ENCODE measurements at places on chromosomes 12 and 14.

GRCh38 chr14:55914771-55915170 is 203.4 kb upstream of the PELI2 start:
- DNase-seq, result no peak

- DNase-seq, result no peak
Measured at GRCh38 chr12:26156201-26156871, 31.5 kb upstream of the BHLHE41 start.

DNA sequence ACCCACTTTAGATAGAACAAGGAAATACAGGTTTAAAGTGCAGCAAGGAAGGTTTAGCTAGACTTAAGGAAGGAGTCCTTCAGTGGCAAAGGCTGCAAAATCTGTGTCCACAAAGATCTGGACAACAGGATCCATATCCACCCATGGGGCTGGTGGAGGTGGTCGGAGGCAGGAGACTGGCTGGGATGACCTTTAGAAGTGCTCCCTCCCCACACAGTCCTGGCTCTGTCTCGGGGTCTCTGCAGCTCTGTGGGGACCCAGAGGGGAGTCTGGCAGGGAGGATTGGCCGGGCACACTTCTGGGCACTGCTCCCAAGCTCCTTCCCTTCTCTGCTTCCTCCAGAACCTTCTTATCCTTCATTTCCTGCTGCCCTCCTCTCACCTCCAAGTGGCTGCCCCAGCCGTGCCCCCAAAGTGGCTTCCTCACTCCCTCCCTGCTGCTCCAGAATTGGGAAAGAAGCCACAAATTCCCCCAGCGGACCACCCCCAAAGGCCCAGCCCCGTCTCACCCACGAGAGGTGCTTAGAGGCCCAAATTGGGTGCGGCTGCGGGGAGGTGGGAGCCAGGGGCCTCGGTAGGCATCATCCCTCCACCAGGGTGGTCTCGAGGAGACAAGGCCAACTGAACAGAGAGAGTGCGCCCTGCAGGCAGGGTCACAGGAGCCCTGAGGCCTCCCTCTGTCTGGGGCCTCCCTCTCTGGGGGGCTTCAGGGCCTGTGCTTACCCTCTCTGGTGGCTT is 21.9 kb upstream of the PGF start:
- DNase-seq, result no peak

- no peak for DNase-seq
Measured at GRCh38 chr12:1977109-1977508, 27.1 kb downstream of the DCP1B start.

- no peak for DNase-seq
Measured at GRCh38 chr14:55901291-55901690, 216.9 kb upstream of the PELI2 start.

- DNase-seq, result no peak
Measured at GRCh38 chr14:31291210-31291609, 83.6 kb upstream of the HECTD1 start.

- DNase-seq, result no peak
Measured at GRCh38 chr12:29264424-29264823, 115.3 kb downstream of the FAR2 start.

DNA sequence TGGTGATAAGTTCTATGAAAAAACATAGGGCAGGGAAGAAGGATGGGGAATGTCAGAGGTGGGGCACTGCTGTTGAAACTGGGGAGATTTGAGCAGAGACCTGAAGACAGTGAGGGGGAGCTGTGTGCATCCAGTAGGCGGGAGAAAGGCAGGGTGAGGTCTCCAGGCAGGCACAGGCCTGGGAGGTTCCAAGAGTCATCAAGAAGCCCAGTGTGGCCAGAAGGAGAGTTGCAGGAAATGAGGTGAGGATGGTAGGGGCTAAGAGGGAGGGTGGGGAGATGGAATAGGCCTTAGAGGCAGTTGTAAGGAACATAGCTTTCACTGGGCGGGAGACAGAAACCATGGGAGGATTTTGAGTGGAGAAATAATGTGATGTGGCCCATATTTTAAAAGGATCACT is 341.8 kb downstream of the GLT1D1 start:
- no peak for DNase-seq

DNA sequence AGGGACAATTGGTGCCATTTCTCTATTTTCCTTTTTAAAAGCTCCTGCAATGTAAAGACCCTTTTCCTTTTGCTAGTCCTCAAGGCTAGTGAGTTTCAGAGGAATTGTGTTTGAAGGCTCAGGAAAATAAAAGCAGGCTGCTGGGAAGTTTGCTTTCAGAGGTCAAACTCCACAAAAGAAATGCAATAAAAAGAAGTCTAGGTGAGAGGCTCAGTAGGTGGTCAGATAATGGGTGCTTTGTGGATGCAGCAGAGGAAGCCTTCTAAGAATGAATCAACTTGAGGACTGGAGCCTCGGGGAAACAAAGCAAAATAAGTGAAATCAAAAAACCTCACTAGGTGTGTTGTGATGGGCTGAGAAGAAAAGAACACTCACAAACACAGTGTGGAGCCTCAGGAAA is 10.3 kb downstream of the CCDC175 start:
- DNase-seq, result no peak

- DNase-seq, result no peak
Measured at GRCh38 chr12:12070674-12071656, at the start of gene BCL2L14. BCL2L14 (plus strand) TSS chr12:12070939; CDS start chr12:12079306, 8,367 bp downstream.

GRCh38 chr14:104346608-104347007 is 208.2 kb downstream of the KIF26A start:
- DNase-seq, result no peak

GRCh38 chr14:71373773-71374172 is 466.5 kb downstream of the PCNX1 start:
- DNase-seq, result no peak

- peak; percentile 47 for DNase-seq
Measured at GRCh38 chr12:107402041-107403022, 283.3 kb upstream of the PWP1 start.

GRCh38 chr14:24837280-24838046 is 203.5 kb upstream of the GZMB start:
- DNase-seq, result no peak

DNA sequence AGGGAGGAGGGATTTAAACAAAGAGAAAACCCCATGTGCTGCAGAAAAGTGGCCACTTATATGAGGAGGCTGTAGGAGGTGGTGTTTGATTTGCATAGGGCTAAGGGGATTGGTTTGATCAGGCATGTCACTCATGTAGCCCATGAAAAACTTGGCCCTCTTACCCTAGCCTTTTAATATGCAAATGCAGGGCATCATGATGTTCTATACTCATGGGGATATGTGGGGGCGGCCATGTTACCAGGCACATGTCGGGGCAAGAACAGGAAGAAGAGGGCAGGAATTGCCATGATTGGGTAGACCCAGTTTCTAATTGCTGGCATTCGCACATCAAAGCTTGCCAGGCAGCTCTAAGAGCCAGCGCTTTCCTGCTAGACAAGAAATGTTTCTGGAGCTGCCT is 28.8 kb downstream of the KLRK1 start:
- DNase-seq, result no peak

DNA sequence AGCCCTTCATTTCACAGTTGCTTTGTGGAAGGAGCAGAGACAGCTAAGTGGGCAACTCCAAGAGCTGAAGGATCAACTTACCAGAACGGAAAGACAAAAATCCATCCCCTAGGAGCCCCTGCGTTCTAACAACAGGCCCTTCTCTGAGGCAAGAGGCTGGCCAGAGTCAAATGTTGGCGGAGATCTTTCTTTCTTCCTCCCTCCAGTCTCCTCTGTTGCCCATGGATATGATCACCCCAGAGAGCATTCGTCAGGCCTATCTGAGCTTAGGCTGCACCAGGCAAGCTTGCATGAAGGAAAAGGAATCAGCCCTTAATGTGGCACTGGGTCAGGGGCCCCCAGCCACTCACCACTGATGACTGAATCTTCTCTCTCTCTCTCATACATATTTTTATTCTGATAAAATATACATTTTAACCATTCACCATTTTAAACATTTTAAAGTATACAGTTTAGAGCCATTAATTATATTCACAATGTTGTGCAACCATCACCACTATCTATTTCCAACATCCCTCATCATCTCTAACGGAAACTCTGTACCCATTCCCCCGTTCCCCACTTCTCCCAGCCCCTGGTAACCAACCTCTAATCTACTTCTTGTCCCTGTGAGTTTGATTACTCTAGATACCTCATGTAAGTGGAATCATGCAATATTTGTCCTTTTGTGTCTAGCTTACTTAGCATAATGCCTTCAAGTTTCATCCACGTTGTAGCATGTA is 52.9 kb upstream of the CCND2 start:
- no peak for DNase-seq

DNA sequence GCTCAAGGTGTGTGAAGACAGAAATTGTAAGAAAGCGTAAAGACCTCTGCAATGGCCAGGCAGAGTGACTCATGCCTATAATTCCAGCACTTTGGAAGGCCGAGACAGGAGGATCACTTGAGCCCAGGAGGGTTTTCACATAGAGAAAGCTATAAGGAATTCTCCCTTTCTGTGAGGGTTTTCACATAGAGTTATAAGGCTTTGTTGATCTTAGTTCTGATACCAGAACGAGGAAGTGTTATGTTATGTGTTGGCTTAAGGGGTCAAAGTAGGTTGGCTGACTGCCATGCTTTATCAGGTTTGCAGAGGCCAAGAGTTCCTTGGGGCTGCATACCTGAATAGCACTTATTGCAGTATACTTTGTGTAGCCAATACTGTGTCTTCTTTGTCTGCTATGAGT is 139.1 kb downstream of the ERC1 start:
- DNase-seq, result no peak

DNA sequence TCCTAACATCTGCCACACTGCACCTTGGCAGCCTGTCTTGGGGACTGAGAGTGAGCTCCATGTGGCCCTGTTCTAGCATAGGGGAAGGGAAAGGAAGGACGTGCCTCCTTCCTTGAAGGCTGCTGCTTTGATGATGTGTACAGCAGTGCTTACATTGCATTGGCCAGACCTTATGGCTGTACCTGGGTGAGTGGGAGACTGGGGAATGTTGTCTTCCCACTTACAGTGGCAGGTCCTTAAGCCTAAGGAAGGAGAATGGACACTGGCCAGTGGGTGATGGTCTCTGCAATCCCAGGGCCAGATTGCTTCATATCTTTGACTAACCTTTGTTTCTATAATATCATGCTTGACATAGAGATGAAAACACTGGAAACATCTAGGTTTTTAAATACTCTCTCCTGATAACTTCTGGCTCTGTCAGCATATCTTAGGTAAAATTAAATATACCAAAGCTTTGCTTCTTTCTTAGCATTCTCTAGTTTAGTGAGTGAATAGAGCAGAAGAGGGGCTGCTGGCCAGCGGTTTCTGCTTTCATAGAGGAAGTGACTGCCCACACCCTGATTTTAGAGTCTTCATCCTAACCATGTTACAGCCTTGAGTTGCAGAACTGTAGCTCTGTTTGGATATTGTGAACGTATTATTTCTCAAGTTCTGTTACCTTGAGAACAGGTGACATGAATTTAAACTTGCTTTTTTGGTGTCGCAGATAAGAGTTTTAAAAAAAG is 27.2 kb downstream of the KLC1 start:
- no peak for DNase-seq

- DNase-seq, result no peak
Measured at GRCh38 chr14:81324011-81324410, 76.1 kb downstream of the STON2 start.

DNA sequence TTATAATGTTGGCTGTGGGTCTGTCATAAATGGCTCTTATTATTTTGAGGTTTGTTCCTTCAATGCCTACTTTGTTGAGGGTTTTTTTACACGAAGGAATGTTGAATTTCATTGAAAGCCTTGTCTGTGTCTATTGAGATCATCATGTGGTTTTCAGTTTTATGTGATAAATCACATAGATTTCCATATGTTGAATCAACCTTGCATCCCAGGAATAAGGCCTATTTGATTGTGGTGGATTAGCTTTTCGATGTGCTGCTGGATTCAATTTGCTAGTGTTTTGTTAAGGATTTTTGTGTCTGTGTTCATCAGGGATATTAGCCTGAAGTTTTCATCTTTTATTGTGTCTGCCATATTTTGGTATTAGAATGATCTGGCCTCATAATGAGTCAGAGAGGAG is 27.6 kb downstream of the SLC2A13 start:
- DNase-seq, result no peak
